ENCODE measurements at places on chromosomes 1 and 21. TPM values are rescaled to one million over a fixed set of nuclear protein-coding genes. Genes with fewer than 3 reads are reported as not detected.

- no peak for DNase-seq
Measured at GRCh38 chr1:95201905-95202304, 32.1 kb upstream of the RWDD3 start.

DNA sequence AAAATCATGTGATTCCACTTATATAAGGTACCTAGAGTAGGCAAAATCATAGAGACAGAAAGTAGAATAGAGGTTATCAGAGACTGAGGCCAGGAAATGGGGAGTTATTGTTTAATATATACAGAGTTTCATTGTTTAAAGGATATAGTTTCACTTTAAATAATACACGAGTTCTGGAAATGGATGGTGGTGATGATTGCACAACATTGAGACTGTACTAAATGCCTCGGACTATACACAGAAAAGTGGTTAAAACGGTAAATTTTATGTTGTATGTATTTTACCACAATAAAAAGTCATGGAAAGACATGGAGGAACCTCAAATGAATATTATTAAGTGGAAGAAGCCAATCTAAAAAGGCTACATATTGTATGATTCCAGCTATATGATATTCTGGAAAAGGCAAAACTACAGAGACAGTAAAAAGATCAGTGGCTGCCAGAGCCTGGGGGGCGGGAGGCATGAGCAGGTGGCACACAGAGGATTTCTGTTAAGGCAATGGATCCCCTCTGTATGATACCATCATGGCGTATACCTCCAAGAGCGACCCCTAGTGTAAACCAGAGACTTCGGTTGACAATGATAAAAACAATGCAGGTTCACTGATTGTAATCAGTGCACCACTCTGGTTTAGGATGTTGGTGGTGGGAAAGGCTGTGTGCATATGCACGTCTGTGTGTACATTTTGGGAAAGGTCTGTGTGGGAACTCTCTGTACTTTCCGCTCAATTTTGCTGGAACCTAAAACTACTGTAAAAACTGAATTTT is 7.5 kb downstream of the C1orf198 start:
- DNase-seq, result no peak

GRCh38 chr1:51302746-51303145 is 27.6 kb downstream of the TTC39A start:
- DNase-seq, result no peak

DNA sequence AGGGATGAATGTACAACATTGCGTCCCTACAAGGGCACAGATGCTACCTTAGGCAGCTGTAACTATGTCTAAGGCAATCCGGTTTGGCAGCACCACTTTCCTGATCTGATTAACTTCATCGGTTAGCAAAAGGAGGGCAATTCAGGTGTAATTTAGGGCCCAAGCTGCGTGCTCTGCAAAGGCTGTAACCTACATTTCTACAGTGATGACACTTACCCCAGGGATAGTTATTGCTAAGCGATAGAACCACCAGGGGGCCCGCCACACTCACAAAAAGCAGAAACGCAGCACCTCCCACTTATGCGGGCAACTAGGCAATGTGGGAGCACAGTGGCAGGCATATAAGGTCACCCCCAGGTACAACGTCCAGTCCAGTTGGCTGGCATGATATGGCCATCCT is 113.5 kb downstream of the GDAP2 start:
- no peak for DNase-seq

- no peak for DNase-seq
Measured at GRCh38 chr1:13730751-13731482, 30.9 kb downstream of the PRDM2 start.

LRRC7 gene
- polyA plus RNA-seq, result 7.1 TPM

GSTM5 gene
- 42.5 TPM for polyA plus RNA-seq
